ENCODE measurements at places on chromosomes 1 and 21. TPM values are rescaled to one million over a fixed set of nuclear protein-coding genes. Genes with fewer than 3 reads are reported as not detected.
A peak's percentile ranks its signal among the peaks of the same experiment; 100 is the strongest.

TMEM82 gene
- total RNA-seq = not detected

AKNAD1 gene
- 0.70 TPM for total RNA-seq

ZBTB8B gene
- 0.10 TPM for total RNA-seq

DNA sequence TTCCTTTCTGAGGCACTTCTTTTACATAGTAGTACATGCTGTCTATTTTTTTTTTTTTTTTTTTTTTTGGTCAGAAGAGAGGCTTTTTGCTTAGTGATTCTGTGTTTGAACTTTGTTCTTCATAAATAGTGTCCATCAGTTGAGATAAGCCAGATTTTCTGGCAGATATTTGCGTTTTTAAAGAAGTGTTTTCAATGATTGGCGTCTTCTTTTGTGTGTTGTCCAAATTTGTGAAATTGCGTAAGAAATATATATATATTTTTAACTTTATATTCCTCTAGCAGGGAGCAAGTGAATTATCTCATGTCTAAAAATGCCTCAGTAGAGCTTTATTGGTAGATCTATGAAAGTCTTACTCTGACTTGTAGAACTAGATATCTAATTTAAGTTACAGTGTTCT, 28.3 kb downstream of the NEK7 start:
- H3K36me3 ChIP-seq = no peaks in the 10 kb centered on the region
- no peaks in the 10 kb centered on the region for H3K27me3 ChIP-seq

- no peak for DNase-seq
- H3K27me3 ChIP-seq = no peaks in the 10 kb centered on the region
- no peak overlapping the region for H3K27ac ChIP-seq
- H3K4me3 ChIP-seq = no peak overlapping the region
- no peaks in the 10 kb centered on the region for H3K36me3 ChIP-seq
- H3K4me1 ChIP-seq = peaks cover 19% of the 10 kb centered on the region
Observed at GRCh38 chr1:198701250-198701649, 62.4 kb downstream of the PTPRC start.

DNA sequence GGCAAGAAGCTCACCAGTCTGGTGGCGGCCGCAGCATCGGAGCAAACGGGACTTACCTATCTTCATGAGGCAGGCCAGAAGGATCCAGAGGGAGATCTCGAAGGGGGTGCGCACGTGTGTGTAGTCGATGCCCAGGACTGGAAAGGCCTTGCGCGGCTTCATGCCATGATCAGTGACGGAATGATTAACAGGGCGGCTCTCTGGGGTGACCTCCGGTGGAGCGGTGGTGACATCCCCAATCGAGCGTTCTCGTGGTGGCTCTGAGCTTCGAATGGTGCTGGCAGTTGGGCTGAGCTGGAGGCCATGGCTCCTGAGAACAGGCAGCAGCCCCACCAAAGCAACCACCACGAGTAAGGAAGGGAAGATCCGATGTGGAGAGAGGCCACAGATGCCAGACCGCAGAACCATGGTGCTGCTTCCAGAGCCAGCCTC, 982 bp downstream of the SLC9A1 start:
- H3K4me1 ChIP-seq = peaks cover 40% of the 10 kb centered on the region
- no peaks in the 10 kb centered on the region for H3K36me3 ChIP-seq
- H3K4me3 ChIP-seq = peak overlapping the region; percentile 95
- H3K27ac ChIP-seq = peak overlapping the region; percentile 91

DNA sequence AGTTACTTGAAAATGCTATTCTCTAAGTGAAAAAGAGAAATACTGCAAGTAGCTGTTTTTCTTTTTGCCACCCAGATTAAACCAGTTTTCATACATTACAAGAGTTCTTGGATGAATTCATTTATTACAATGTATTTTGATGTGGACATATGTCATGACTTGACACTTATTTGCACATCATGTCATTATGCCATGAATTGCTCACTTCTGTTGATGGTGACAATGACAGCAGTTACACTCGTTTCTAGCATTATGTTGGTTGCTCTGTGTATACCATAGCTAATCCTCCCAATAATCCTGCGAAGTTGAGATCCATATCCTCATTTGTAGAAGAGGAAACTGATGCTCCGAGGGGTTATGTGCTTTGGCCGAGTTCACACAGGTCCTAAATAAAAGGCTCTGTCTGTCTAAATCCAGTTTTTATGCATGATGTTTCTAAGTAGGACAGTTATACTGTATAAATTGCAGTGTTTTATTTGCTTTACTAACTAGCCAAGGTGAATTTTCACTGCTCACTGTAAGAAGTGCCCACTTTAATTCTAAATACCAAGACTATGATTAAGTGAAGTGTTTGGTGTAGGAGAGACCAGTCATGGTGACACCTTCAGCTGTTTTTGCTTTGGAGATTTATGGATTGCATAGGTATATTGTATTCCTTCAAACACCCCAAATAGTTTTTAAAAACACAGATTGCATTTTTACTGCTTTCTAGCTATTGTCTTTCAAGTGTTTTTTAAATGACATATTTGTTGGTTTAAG, 56.7 kb downstream of the PRDM2 start:
- peaks cover 13% of the 10 kb centered on the region for H3K36me3 ChIP-seq
- no peak for DNase-seq
- no peak overlapping the region for H3K4me3 ChIP-seq
- no peaks in the 10 kb centered on the region for H3K27me3 ChIP-seq
- H3K4me1 ChIP-seq = peaks cover 80% of the 10 kb centered on the region

DNA sequence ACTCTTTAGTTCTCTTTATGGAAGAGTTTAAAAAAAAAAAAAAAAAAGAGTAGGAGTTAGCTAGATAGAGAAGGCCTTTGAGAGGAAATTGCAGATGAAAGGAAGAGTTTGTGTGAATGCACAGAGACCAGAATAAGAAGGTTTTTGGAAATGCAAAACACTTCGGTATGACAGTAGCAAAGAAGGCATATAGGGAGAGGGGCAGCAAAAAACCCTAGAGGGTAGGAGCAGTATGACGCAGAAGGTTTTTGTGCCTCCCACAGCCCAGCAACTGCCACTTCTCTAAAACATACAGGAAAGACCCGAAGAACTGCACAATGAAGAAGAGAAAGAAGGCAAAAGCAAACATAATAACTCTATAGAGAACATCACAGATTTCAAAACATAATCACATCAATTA, 84.3 kb downstream of the WDR64 start:
- H3K27me3 ChIP-seq = peaks cover 55% of the 10 kb centered on the region
- H3K4me1 ChIP-seq = no peaks in the 10 kb centered on the region
- H3K4me3 ChIP-seq = no peak overlapping the region
- no peak overlapping the region for H3K27ac ChIP-seq
- DNase-seq = no peak

DNA sequence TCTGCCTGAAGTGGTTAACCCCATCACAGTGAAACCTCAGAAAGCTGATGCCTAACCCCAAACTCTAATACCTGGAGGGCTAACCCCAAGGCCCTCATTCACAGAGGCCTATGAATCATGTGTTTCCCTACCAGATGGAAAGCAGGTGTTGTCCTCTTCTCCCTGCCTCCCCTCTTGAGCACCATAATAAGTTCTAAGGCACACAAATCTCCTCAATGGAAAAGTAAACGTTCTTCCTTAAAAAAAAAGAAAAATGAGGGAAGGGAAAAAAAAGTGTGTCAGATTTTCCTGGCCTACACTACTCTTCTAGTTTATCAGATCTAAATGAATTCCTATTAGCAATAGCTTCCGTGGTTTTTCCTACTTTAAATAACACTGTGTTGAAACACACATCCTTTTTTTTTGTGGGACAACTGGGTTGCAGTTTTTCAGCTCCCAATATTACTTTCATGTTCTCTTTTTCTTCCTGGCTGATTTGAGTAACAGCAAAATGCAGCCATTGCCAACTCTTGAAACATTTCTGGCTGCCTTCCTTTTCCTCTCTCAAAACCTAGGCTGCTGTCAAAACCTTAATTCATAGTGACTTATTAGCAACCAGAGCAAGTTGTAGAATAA, 43.2 kb downstream of the SLC44A3 start:
- H3K36me3 ChIP-seq = no peaks in the 10 kb centered on the region
- DNase-seq = no peak
- H3K27ac ChIP-seq = peak overlapping the region; percentile 96
- no peaks in the 10 kb centered on the region for H3K27me3 ChIP-seq
- peak overlapping the region; percentile 30 for H3K4me3 ChIP-seq

- H3K27ac ChIP-seq = peak overlapping the region; percentile 90
- no peaks in the 10 kb centered on the region for H3K27me3 ChIP-seq
- no peaks in the 10 kb centered on the region for H3K36me3 ChIP-seq
- peaks cover 47% of the 10 kb centered on the region for H3K4me1 ChIP-seq
Observed at GRCh38 chr1:18922319-18922726, 20.0 kb upstream of the ALDH4A1 start.

- peak; percentile 76 for DNase-seq
- H3K27ac ChIP-seq = no peak overlapping the region
- no peaks in the 10 kb centered on the region for H3K36me3 ChIP-seq
- H3K4me3 ChIP-seq = no peak overlapping the region
- peaks cover 20% of the 10 kb centered on the region for H3K27me3 ChIP-seq
Observed at GRCh38 chr1:53348486-53349368, 20.9 kb upstream of the LRP8 start.

DNA sequence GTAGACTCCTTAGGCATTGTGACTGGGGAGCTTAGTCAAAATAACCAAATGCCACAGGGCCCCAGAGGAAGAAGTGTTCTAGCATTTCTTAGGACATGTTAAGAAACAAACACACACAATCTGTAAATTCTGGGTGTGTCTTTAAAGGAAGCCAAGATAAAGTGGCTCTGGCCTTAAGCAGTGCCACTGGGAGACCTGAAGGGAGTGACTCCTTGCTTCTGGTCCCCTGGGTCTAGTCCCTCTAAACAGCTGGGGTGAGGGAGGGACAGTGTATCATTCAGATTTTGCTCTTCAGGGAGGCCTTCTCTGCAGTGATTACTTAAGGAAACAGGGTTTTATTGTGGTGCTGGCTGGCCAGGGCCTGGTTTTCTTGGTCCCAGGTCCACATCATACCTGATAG, 9.1 kb upstream of the PROK1 start:
- H3K36me3 ChIP-seq = no peaks in the 10 kb centered on the region
- H3K27ac ChIP-seq = no peak overlapping the region
- H3K4me1 ChIP-seq = no peaks in the 10 kb centered on the region
- peaks cover 37% of the 10 kb centered on the region for H3K27me3 ChIP-seq

GRCh38 chr1:43868741-43869067, 64.9 kb upstream of the ARTN start:
- H3K36me3 ChIP-seq = peaks cover 2% of the 10 kb centered on the region
- DNase-seq = peak; percentile 77
- H3K4me1 ChIP-seq = peaks cover 36% of the 10 kb centered on the region
- no peak overlapping the region for H3K4me3 ChIP-seq

DNA sequence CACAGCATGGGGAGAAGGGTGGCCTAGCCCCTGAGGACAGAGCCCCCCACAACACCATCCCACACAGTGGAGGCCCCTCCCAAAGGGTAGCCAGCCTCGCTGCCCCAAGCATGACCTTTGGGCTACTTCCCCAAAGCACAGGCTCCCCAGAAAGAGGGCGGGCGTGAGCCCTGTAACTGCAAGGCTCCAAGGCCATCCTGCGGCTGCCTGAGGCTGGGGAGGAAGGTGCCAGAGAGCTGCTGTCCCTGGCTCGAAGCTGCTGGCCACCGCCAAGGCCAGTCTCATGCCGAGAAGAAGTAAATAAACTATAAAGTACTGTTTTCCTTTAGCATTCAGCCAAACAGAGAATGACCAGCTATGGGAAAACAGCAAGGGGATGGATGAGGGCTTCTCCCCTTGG, 27.5 kb downstream of the UBASH3A start:
- DNase-seq = no peak
- peaks cover 12% of the 10 kb centered on the region for H3K27me3 ChIP-seq
